Fibroblast of skin of abdomen (primary cell): ENCODE measurements at places on chromosomes 2 and 18.

GRCh38 chr2:187150670-187151069 lies 297.4 kb downstream of the CALCRL start:
- DNase-seq, result peak; percentile 23

- DNase-seq, result peak; percentile 28
Observed at GRCh38 chr2:51219468-51219867, 187.5 kb upstream of the NRXN1 start.

DNA sequence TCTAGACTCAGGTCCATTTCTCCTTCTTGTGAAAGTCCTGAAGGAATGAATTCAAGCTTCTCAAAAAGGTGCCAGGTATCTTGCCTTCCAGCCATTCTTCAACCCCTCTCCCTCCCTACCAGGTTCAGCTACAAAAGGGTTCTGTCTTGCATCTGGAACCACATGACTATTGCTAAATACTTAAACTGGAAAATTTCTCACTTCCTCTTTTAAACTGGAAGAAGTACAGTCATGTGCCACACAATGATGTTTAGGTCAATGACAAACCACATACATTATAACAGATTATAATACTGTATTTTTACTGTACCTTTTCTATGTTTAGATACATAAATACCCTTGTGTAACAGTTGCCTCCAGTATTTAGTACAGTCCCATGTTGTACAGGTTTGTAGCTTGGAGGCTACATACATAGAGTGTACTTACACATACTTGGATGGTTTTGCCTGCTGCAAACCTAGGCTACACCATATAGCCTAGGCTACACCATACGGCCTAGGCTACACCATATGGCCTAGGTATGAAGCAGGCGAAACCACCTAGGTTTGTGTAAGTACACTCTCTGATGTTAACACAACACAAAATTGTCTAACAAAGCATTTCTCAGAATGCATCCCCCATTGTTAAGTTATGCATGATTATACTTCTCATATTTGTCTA lies 142.0 kb upstream of the DNMT3A start:
- DNase-seq, result no peak

GRCh38 chr2:43482961-43483360 lies 112.9 kb downstream of the THADA start:
- DNase-seq, result no peak

- DNase-seq, result no peak
Observed at GRCh38 chr2:55882954-55883353, 40.6 kb downstream of the EFEMP1 start.

- peak; percentile 76 for DNase-seq
Observed at GRCh38 chr18:11529081-11529480, 80.3 kb upstream of the SLC35G4 start.

GRCh38 chr2:239910404-239910803 lies 114.7 kb downstream of the NDUFA10 start:
- no peak for DNase-seq

DNA sequence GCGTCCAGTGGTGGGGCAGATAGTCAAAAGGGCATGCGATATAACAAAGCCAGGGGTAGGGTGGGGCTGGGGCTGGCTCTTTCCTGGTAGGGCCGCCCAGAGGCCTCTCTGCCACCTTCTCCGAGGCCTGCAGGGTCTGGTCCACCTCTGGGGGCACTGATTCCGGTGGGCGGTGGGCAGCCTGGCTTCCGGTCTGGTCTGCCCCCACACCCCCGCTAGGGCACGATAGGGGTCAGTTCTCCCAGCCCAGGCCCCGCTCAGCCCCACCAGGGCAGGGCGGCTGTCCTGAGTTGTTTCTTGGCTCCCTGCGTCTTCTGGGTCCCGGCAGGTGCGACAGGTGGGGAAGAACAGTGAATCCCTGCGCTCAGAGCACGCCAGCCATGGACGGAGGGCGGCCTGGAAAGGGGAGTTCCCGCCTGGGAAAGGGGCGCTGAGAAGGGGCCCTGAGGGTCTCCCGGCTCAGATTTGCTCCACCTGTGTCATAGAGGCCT lies 707 bp upstream of the ERFE start:
- no peak for DNase-seq

DNA sequence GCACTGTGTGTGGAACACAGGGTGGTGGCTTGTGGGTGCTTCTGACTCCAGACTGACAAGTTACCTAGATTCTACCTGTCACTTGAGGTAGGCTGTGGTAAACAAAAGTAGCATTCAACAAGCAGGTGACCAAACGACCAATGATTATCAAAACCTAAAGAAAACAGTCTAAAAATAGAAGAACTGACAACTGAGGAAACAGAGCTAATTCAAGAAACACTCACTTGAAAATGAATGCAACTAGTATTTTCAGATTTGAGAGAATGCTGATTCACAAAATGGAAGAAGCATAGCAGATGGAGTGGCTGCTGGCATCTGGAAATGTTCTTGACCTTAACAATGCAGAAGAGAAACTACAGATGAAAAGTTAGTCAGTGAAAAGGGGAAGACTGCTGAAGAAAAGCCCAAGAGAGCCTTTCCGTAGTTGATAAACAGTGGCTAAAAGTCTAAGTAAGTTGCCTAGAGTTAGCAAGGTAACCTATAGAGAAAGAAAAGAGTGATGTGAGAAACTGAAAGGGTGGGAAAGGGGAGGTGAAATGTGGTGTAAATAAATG lies 170.4 kb downstream of the NCK2 start:
- DNase-seq, result no peak

GRCh38 chr2:233803292-233803911 lies 25.3 kb downstream of the MROH2A start:
- no peak for DNase-seq

DNA sequence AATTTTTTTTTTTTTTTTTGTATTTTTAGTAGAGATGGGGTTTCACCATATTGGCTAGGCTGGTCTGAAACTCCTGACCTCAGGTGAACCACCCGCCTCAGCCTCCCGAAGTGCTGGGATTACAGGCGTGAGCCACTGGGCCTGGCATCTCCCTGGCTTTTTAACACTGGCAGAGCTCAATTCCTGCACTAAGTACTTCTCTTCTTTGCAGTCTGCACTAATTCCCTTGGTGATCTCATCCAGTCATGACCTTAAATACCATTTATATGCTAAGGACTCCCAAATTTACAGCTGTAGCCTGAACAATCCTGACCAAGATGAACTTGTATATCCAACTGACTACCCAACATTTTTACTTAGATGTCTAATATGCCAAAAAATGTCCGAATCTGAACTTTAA lies 10.2 kb downstream of the PREPL start:
- peak; percentile 27 for DNase-seq

DNA sequence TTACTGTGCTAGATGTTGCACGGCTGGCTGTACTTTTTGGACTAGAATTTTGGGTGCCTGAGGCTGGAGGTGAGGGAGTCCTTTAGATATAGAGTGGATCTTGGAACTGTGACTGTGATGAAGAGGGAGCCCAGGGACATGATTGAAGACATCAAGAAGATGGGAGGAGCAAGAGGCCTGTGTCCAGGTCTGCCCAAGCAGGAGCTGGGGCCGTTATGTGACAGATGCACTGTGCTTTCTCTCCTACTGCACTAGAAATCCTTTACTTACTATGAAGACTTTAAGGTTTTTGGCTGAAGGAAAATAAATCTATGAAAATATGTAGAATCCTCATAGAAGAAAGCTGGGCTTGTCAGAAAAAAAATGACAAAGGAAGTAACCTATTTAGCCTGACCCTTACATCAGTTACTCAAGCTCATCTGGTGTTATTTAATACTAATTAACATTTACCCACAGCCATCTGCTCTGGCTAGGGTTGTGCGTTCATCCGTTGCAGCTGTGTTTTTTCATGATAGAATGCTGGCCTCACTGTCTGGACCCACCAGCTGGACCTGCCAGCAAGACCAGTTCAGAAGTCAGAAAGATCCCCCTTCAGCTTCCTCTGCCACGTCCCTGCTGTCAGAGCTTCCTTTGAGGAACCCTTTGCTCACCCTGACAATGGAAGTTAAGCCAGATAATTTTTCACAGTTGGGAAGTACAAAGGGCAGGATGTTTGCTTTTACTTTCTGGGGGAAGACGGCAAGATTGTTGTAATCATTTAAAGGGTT lies 16.7 kb downstream of the TSN start:
- peak; percentile 21 for DNase-seq

- DNase-seq, result no peak
Observed at GRCh38 chr2:190909680-190910079, 29.1 kb downstream of the GLS start.

DNA sequence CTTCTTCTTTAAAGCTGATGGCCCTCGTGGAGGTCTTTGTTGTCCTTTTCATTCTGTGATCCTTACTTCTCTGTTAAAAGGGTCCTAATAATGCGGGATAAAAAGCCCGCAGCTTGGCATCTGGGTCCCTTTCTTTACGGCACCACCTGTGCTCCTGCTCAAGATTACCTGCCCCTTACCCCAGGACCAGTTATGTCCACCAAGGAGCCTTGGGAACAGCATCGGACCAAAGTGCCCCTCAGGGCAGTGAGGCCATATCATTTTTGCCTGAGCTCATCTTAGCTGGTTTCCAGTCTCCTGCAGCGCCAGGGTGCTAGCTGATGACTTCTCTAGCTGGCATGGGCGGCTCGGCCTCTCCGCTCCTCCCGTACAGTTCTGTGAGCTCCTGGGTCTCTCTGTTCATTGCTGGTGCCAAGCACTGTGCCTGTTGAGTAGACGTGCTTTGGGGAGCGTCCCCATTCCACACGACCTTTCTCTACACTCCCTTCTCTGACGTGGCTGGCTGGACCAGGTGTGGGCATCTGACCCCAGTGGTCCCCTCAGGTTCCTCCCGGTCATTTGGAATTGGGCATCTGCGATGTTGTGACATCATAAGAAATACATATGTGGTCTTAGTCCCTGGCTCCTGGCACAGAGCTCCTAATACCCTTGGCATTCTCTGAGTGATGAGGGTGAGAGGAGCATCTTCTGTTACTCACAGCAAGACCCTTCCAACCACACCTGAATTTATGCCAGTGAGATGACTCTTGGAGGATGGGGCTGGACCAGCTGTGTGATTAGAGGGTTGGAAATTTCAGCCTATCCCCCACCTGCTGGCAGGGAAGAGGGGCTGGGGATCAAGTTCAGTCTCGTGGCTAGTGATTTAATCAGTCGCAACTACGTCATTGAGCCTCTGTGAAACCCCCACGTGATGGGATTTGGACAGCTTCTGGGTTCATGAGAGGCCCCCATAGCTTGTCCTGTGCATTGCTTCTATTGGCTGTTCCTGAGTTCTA lies 134.2 kb upstream of the HS6ST1 start:
- no peak for DNase-seq

DNA sequence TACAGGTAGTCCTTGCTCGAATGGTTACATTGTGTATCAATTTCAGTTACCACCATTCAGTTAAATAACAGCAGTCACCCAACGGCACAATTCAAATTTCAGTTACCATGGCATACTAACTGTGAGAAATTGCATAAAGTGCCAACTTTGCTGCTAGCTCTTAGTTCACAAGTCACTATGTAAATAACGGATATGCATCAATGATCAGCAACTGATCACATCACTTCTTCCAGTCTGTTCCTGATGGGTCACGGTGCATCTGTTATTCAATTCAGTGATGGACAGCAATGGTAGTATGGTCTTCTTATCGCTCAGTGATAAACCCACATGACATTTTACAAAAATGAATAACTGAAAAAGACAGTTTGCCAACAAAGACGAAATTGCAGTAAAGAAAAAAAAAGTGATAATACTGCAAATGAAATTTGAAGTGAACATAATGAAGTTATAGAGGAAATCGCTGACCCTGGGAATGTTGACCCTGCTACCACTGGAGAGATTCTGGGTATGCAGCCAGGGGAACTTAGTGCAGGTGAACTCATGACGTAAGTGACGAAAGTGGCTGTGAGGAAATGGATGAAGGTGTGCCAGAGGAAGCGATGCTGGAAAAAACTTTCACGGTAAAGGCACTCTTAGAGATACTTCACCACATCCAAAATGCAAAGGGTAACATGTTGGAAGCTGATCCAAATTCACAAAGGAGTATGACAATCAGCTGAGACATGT lies 25.9 kb upstream of the RAPGEF4 start:
- DNase-seq, result no peak

DNA sequence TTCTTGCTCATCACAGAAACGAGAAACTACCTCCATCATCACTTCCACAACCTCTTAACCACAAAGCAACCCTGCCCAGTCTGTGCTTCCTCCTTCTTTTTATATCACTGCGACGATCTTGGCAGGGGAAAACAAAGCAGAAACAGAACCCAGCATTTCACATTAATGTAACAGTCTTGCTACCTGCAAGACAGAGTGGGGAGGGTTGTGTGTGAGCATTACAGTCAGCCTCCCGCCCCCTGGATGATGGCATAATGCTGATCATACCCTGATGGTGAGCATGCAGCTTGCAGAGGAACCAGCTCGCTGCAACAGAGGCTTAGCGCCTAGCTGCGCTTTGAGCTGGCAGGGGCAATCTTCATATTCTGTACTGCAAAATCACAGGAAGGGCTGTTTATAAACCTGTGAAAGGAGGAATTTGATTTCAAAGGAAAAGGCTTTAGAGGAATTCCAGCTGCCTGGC lies 376.1 kb downstream of the IRS1 start:
- DNase-seq, result no peak

DNA sequence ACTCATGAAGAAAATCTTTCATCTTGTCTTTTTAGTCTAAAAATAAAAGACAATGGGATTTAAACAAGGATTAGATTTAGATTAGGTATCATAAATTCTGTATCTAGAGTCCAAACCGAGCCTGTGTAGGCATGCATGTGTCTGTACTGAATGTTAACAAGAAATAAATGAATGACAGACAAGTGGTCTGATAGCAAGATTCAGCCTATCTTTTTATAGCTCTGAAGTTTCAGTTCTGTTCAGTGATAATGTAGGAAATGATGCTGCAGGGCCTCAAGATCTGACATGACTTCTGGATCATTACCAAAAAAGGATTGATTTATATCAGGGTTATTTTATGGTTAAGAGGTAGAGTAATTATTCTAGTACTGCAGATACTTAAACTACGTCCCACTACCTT lies 137.0 kb upstream of the ATP5MC3 start:
- no peak for DNase-seq

DNA sequence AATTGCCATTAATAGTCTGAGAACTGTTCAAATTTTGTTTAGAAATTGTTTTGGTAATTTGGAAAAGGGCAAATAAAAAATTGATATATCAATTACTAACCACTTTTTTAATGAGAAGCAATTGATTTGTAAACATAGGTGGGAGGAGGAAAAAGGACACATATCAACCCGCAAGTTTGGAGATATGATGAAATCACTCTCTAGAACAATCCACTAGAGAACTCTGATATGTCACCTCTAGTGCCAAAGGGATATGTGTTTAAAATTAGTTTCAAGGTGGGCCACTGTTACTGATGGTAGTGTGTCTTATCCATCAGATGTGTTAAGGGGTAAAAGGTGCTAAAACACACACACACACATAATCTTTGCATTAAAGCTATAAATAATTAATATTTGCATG lies 16.6 kb downstream of the IFIH1 start:
- no peak for DNase-seq

GRCh38 chr2:121197369-121198091 lies 87.5 kb downstream of the TFCP2L1 start:
- peak; percentile 12 for DNase-seq

DNA sequence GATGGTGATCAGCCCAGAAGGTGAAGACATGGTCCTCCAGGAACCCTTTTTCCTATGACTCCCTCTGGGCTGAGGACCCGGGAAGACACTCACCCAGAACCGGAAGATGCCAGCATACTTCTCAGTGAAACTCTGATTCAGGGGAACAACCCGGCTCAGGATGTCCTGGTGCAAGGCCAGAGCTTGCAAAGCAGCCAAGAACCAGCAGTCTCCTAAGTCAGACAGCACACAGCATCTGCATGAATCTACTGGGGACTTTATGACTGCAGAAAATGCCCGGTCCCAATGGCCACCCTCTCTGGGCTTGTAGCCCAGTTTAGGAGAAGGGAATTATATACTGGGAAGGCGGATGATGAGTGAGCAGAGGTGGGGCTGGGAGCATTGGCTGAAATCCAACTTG lies 15.3 kb downstream of the CAPN14 start:
- no peak for DNase-seq
